ENCODE measurements at places on chromosomes 1 and 21. TPM values are rescaled to one million over a fixed set of nuclear protein-coding genes. Genes with fewer than 3 reads are reported as not detected.

CFAP45 gene
- 0.27 TPM for total RNA-seq

TDRD5 gene
- not detected for total RNA-seq

PLA2G2C gene
- total RNA-seq = 0.81 TPM

DDR2 gene
- 231 TPM for total RNA-seq

LCE1C gene
- not detected for total RNA-seq

NCMAP gene
- 0.16 TPM for total RNA-seq
